ENCODE measurements at places on chromosomes 16 and 17. TPM values are rescaled to one million over a fixed set of nuclear protein-coding genes. Genes with fewer than 3 reads are reported as not detected.

The ZNF423 gene
- total RNA-seq = not detected

The EPX gene
- total RNA-seq = not detected

The RPTOR gene
- 58.2 TPM for total RNA-seq

The LRRC37B gene
- 33.0 TPM for total RNA-seq

The G6PC1 gene
- not detected for total RNA-seq
